ENCODE measurements at places on chromosomes 1 and 21. TPM values are rescaled to one million over a fixed set of nuclear protein-coding genes. Genes with fewer than 3 reads are reported as not detected.

GRCh38 chr1:42179900-42180329 is 15.4 kb upstream of the GUCA2A start:
- no peak for DNase-seq

- no peak for DNase-seq
These were observed 7.3 kb downstream of the TNNI1 start for GRCh38 chr1:201414051-201414738.

DNA sequence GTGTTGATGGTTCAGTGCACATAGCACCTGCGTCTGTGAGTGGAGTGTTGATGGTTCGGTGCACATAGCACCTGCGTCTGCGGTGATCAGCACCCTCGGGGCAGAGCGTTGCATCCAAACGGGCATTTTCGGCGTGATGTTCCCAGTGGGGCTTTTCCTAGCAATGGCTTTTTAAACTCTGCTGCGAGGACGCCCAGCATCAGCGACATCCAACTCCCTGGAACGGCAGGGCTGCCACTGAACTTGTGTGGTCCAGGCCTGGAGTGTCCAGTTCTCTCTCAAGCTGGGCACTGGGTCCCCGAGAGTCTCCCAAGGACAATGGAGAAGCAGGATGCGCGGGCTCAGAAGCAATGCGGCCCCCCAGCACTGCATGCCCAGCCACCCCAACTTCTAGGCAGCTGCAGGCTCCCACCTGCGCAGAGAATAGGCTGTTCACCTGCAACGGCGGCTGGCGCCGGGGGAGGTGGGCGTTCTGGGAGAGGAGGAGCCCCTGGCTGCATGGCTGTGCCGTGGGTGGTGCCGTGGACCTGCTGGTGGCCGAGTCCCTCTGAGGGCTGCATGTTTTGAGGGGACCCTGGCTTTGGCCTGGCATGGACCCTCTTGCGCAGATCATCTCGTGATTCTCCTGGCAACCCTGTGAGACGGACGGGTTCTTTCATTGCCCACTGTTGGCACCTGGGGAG is 10.1 kb upstream of the C1orf174 start:
- no peak for DNase-seq

RGS16 gene
- 1.5 TPM for total RNA-seq

THBS3 gene
- total RNA-seq = 13.0 TPM

ERG gene
- not detected for total RNA-seq

ANKRD45 gene
- not detected for total RNA-seq

PTPRF gene
- total RNA-seq = 100 TPM

DMRTA2 gene
- total RNA-seq = not detected

OLFML2B gene
- total RNA-seq = 1.4 TPM

Measured in PC-3 (cell line).